Aorta (tissue), 5 donors: ENCODE measurements at places on chromosomes 7 and 10.

- DNase-seq = no peak
Measured at GRCh38 chr7:34718867-34719266, 60.8 kb downstream of the NPSR1 start.

- no peak for DNase-seq
Measured at GRCh38 chr7:83478616-83479015, 170.3 kb downstream of the SEMA3E start.

GRCh38 chr10:89798092-89798491 lies 96.7 kb downstream of the KIF20B start:
- DNase-seq = no peak

DNA sequence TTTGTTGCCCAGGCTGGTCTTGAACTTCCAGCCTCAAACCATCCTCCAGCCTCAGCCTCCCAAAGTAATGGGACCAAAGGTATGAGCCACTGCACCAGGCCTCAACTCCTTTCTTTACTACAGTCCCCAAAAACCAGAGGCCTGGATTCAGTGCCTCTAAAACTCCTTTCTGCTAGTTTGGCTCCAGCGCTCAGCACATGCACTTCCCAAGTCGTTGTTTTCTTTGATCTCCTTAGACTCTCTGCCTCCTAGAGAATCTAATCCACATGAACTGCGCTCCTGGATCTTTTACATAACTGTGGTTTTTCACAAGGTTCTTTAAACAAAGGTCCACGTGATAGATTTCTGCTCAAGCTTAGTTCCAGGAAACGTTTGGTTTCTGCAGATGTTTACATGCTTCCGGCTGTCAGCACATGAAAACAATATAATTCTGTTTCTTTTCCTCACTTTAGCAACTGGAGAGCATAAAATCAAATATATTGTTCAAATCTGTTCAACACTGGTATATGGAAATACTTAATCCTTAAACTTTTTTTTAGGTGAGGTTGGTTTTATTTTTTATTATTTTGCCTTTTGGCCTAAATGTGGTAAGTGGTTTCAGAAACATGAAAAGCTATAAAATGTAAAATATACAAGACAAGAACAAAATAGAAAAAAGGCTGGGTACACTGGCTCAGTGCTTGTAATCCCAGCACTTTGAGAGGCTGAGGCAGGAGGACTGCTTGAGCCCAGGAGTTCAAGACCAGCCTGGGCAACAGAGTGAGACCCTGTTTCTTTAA lies 270.5 kb upstream of the MKLN1 start:
- DNase-seq = no peak

GRCh38 chr10:60823324-60823723 lies 45.0 kb downstream of the CDK1 start:
- DNase-seq = no peak

- no peak for DNase-seq
Measured at GRCh38 chr10:70549962-70550458, 52.5 kb downstream of the PRF1 start.

DNA sequence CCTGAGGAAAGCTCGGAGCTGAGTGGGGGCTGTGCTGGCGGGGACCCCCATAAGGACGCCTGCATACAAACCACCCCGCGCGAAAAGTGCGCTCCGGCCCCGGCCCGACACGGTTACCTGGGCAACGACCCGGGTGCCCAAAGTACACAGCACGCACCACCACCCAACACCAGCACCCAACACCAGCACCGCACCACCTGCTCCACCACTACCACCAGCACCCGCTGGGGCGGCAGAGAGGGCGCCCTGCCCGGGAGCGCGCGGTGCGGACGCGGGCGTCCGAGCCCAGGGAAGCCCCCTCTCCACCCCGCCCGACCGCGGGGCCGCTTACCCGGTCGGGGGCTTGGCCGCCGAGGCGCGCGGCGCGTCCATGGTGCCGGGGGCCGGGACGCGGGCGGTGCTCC lies 345 bp downstream of the COBL start:
- no peak for DNase-seq

DNA sequence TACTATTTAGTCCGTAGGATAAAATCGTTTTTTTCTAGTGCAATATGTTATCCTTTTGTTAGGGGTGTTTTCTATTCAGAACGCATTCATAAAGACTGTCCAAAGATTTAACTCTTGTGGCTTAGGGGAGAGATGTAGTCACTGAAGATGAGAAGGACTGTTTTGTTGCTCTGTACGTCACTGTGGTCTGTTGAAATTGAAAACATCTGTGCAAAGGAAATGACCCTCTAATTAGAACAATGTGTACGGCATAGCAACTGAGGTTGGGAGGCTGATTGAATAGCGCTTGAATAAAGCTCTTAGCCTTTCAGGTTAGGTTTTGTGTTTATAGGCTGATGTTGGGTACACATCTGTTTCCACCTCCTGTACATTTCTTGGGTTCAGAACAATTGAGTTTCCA lies 453.4 kb upstream of the AKR1E2 start:
- DNase-seq = no peak

DNA sequence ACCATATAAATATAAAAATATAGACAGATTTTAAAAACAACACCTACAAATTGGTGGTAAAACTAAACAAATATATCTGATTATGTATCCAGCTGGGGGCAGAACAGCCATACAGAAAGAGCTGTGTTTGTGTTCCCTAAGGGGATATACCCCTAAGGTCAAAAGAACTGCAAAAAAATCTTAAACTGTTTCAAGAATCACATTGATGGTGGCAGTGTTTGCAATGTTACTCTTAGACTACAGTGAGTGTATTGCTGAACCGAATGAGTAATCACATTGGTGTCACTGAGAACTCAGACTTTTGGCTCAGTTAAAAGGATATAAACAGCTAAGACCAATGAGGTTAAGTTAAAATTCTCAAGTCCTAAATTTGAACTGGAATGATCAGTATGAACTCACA lies 27.1 kb upstream of the PTPRN2 start:
- DNase-seq = no peak

DNA sequence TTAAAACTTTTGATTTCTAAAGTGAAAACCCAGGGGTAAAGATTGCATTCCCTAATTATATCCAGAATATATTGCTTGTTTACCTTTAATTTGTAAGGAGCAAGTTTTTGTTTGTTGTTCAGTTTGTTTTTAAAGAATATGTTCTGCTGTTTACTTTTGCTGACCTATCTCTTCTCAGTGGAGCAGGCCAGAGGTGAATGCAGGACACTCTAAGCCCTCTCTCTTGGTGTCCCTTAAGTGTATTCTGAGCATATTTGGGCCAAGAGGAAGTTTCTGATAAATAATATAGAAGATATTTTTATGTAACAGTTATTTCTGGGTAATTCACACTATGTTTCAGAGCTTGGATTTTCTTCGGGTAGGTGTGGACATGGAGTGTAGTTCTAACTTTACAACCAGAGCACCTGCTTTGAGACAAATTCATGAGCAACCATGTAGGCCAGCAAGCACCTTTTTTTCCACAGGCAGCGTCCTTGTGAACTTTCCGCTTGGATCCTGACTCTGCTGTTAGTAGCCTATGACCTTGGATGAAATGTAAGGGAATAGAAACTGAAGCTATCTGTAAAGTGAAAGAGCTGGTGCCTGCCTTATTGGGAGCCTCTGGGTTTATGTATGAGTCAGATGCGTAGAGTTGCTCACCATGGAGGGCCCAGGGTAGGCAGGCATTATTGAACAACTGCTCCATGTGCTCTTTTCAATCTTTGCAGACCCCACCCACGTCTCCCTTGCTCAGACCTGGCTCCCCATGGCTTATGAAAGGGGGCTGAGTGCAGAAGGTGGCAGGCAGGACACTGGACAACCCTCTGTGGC lies 16.1 kb downstream of the OGDH start:
- DNase-seq = no peak

DNA sequence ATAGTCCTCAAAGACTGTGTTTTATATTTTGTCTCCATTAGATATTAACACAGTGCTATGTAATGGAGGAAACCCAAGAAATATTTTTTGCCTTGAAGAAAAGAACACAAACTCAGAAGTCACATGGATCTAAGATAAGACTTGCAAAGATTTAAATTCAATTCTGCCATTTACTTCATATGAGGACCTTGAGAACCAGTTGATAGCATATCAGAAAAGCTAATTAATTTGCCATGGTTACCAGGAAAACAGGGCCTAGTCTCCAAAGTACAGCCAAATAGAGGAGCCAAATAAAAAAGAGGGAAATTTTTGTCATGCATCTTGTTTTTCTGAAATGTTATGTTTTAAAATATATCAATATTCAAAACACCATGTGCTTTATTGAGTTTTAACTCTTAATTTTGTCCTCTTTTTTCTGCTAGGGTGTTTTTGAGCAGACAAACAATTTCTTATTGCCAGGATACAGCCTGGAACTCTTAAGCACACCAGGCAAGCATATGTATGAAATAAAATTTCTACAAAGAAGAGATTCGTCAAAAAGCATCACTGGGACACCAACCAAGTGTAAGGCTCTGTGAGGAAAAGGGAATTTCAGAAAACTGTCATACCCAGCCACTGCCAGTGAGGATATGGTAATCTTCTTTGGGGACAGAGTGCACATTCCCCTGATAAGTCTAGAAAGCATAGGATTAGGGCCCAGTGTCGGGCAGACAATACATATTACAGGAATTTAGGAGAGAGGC lies 10.6 kb upstream of the TOMM7 start:
- DNase-seq = no peak

DNA sequence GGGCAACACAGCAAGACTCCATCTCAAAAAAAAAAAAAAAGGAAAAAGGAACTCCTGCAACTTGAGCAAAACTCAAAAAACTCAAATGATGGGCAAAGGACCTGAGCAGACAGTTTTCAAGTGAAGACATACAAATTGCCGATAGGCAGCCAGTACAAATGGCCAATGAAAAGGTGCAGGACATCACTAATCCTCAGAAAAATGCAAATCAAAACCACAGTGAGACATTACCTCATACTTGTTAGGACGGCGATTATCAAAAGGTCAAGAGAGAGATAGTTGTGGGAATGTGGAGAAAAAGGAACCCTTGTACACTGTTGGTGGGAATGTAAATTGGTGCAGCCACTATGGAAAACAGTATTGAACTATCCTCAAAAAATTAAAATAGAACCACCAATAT lies 16.8 kb downstream of the SVOPL start:
- no peak for DNase-seq

DNA sequence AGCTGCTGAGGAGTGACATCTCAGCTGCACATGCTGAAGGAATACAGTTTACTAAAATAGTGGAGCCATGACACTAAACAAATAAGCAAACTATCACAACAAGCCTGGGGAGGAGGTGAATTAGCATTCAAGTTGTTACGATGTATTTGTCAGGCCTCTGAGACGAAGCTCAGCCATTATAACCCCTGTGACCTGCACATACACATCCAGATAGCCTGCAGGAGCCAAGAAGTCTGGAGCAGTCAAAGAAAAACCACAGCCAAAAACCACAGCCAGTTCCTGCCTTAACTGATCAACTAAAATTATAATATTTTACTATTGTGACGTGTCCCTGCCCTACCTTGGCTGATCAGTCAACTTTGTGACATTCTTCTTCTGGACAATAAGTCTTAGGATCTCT lies 68.6 kb downstream of the NSUN6 start:
- no peak for DNase-seq

DNA sequence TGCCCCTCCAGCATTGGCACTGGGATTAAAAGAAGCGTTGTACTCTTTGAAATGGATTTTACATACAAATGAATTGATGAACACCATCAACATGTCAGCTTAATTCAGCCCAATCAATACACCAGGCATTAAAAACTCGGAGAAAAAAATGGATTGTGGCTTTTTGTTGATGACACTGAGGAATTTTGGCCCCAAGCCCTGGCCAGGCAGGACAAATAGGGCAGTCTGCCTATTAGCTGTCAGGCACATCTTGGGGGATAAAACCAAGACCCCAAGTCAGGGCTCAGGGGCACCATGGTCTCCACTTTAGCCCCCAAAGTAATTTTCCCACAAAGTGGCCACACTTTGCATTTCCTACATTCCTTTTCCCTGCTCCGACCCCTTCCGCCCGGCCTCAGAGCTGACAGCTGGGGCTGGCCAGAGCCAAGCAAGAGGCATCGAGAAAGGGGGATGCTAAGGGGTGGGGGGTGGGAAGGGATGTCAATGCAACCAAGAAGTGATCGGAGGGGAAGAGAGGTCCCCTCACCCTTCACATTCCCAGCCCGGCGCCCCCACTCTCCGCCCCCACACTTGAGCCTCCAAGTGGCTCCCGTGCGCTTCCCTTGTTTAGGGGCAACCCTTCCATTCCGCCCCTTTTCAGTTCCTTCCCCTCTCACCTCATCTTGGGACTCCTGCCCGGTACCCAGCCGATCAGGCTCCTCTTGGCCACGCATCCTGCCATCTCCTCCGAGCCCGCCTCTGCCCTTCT lies 711 bp downstream of the HIP1 start:
- no peak for DNase-seq

DNA sequence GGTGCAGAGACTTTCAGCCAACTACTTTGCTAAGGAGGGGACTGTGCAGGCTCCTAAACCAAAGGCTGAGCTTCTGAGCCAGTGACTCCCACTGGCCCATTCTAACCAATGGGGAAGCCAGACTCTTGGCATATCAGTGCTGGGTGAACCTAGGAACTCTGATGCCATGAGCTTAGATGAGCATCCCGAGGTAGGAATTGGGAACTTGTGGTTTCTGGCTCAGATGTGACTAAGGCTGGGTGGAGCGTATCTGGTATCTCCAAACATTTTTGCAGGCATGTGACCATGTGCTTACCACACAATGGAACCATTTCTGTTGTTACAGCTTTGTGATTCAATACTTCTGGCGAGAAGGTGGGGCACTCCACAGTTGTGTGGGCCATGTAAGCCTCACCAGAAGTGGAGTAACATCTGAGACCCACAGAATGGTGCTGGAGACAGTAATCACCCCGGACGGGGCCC lies 2.5 kb upstream of the AVPI1 start:
- peak; percentile 65 for DNase-seq

DNA sequence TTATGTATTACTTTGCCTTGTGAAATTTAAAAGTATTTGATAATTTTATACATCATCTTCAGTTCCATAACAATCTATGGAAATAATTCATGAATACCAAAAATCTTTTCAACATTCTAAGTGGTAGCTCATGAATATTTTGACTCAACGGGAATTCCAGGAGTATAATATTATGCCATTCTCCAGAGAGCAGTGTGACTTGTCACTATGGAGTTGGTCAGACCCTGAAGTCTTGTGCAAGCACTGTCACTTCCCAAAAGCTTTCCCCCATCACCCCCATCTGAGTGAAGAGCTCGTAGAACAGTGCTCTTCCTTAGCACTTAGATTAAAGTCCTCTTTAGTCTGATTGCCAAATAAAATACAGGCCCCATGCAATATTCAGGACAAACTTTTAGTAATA lies 29.4 kb upstream of the CCNJ start:
- no peak for DNase-seq

- no peak for DNase-seq
Measured at GRCh38 chr7:5497295-5498103, 73.9 kb upstream of the TNRC18 start.

GRCh38 chr10:86267286-86268195 lies 99.1 kb downstream of the GRID1 start:
- DNase-seq = no peak
